Esophagus mucosa (tissue), 1 donor: ENCODE measurements at places on chromosomes 12 and 14.

- no peak for ATAC-seq
Observed at GRCh38 chr14:30165255-30165654, 237.6 kb upstream of the PRKD1 start.

GRCh38 chr12:78802593-78802992, 62.0 kb upstream of the SYT1 start:
- no peak for ATAC-seq

DNA sequence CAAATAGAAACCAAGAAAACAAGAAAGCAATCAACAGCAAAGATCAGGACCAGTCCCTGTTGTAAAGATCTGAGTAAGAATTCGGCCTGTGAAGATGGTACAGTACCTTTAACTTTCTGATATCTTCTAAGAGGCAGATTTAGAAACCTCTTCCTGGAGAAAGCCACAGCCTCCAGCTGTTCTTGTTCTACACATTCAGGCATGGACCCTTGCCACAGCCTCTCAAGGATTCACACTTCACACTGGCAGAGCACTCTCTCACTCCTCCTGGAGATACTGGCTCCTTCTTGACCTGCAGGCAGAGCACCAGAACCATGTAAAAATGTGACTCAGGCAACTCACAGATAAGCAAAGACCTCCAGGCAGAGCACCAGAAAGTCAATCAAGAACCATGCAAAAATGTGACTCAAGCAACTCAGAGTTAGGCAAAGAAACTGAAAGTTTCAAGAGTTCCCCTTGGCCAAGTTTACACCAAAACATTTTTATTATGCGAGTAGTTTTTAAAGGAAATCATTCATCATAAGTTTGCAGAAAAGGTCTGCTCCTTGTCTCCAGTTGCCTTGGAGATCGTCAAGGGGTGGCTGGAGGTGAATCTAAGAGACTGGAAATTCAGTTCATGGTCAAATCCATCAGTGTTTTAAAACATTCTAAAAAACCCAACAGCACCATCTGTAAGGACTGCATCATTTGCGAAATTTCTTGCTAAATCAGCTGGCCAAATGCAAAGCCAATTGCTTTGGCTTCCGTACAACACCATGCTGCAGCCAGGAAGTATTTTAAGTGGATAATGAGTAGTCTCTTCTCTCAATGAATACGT, 119.3 kb upstream of the MDM1 start:
- no peak for ATAC-seq

GRCh38 chr14:61461808-61462275, 140.5 kb downstream of the PRKCH start:
- ATAC-seq: peak; percentile 66

GRCh38 chr14:42112108-42112507, 505.4 kb downstream of the LRFN5 start:
- no peak for ATAC-seq

- no peak for ATAC-seq
Observed at GRCh38 chr14:44940211-44940610, 21.5 kb downstream of the KLHL28 start.

GRCh38 chr14:59022144-59022543, 166.3 kb upstream of the DAAM1 start:
- no peak for ATAC-seq

GRCh38 chr14:92680781-92681650, 67.4 kb downstream of the LGMN start:
- ATAC-seq: peak; percentile 74

- no peak for ATAC-seq
Observed at GRCh38 chr12:31476437-31476836, 114.5 kb downstream of the DENND5B start.

- ATAC-seq: no peak
Observed at GRCh38 chr14:52402812-52403526, 88.9 kb downstream of the PTGER2 start.

DNA sequence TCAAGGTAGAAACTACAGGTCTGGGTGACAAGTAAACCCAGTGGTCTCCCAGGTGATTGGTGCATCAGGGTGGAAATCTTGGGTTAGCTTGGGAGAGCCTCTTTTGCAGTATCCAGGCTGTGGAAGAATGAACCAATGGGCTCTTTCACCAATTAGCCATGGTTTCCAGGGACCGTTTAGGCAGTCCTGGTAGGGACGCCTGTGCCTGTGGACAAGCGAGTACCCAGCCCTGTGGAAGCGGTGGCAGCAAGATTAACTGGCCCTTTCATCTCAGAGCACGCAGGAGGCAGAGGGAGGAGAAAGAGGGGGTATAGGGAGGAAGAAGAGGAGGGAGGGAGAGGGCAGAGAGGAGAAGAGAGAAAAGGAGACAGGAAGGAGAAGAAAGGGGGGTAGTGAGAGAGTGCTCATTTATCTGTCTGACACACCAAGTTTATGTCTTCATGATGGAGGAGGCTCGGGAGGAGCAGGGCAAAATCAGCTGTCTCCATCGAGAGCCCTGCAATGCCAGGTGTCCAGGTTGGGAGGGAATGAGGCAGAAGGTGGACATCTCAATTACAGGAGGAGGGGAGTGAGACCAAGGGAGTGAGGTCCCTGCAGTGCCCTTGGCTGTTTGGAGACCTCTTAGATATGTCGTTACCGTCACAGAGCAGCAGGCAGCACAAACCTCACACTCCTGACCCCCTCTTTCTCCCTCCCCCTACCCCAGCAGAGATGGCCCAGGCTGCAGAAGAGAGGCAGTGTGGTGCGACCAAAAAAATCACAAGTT, 4.6 kb upstream of the ZDHHC22 start:
- no peak for ATAC-seq
